Foreskin melanocyte (primary cell): ENCODE measurements at places on chromosomes 2 and 18.

- no peak for DNase-seq
Observed at GRCh38 chr2:88090446-88091283, 23.0 kb downstream of the SMYD1 start.

DNA sequence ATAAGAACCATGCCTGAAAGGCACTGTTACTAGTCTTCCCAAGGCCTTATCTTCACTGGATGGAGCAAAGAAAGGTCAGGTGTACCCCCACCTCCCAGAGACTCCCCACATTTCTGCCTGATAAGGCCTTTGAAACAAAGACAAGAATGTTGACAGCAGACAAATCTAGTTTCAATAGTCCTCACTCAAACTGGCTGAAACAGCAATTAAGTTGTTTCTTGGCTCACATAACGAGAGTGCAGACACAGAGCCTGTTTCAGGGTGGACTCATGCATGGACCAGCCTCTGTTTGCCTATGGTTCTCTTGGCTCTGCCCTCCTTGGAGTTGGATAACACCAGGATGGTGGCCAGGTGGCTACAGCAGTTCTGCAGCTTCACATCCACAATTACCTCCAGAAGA is 7.5 kb upstream of the CFAP221 start:
- no peak for DNase-seq

- DNase-seq = no peak
Observed at GRCh38 chr2:8545695-8546611, 135.9 kb upstream of the ID2 start.

GRCh38 chr2:173350383-173350782 is 4.3 kb upstream of the CDCA7 start:
- no peak for DNase-seq

DNA sequence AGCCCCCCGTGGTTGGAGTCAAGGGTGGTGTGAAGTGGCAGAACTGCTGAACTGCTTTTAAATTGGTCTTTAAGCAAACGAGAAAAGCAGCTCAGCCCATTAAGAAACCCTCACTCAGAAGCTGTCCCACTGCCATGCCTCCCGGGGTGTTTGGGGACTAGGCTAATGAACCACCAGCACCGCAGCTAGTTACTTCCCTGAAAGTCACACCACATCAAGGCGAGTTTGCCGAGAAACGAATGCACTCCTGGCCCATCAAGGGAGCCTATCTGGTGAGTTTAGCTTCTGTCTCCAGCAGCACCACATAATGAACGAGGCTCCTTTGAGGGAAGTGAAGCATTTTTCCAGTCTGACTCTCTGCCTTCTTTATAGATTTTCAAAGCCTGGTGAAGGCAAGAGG is 14.6 kb upstream of the ALK start:
- no peak for DNase-seq
